Panc1 (cell line): ENCODE measurements at places on chromosomes 6 and 20. TPM values are rescaled to one million over a fixed set of nuclear protein-coding genes. Genes with fewer than 3 reads are reported as not detected.

HRH3 gene
- total RNA-seq = 0.10 TPM

IPCEF1 gene
- 0.28 TPM for total RNA-seq

POU5F1 gene
- total RNA-seq = 1.1 TPM

PI16 gene
- not detected for total RNA-seq

CAPN11 gene
- total RNA-seq = 1.2 TPM

TINAG gene
- not detected for total RNA-seq

TUBB gene
- total RNA-seq = 853 TPM

MYB gene
- 1.3 TPM for total RNA-seq

OPN5 gene
- total RNA-seq = not detected

RNF182 gene
- total RNA-seq = 22.2 TPM

ELOVL2 gene
- total RNA-seq = 27.8 TPM

CD93 gene
- 0.10 TPM for total RNA-seq

HTR1B gene
- total RNA-seq = 14.0 TPM

ADGRF4 gene
- total RNA-seq = 0.10 TPM

HLA-G gene
- 0.62 TPM for total RNA-seq

INSM1 gene
- total RNA-seq = 0.05 TPM
